ENCODE measurements at places on chromosomes 1 and 21.

DNA sequence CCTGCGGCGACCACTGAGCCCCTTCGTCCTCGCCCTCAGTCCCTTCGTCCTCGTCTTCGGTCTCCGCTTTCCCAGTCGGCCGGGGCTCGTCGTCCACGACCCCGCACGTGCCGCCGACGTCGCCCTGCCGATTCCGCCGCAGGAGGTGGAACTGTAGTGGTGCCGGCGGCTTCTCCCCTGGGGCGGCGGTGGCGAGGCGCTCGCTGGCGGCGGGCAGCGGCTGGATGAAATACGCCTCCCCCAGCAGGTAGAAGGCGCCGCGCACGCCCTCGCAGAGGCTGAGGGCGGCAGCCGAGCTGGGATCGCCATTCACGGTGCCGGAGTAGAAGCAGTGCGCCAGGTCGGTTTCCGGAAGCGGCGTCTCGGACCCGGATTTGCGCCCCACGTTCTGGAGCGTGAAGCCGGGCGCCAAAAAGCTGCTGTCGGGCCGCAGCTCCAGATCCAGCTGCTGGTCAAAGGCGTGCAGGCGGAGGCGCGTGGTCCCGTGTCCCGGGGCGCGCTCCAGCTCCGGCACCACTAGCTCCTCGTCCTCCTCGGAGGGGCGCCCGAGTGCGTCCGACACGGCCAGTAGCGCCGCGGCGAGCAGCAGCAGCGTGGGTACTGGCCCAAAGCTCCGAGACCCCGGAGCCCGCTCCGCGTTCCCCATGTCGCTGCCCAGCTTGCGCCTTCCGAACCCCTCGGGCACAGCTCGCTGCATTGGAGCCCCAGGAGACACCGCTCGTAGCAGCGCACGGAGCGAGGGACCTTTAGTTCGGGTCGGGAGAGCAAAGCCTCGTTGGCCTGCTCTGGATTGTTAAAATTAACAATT, 747 bp downstream of the ADAMTS1 start:
- no peak for DNase-seq

DNA sequence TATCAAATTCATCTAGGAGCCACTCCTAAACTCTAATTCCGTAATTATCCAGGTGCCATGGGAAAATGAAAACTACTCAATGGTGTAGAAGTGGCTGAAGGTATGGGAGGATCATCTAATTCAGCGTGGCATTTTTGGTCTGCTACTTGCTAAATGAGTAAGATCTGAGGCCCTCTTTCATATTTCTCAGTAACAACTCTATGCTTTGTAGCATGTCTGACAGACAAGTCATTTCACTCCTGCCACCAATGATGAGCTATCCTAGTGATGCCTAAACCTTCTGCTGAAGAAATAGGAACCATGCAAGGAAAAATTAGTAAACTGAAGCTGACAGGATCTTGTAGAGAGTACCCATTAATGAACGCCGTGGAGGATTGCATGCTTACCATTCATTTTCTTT, 145.3 kb downstream of the NTNG1 start:
- no peak for DNase-seq

- no peak for DNase-seq
Observed at GRCh38 chr1:51516649-51517158, 2.4 kb downstream of the EPS15 start.

- no peak for DNase-seq
Observed at GRCh38 chr1:100793659-100794058, 74.1 kb downstream of the VCAM1 start.

- DNase-seq = no peak
Observed at GRCh38 chr1:11736746-11737639, 1.1 kb downstream of the AGTRAP start.
